ENCODE measurements at places on chromosomes 16 and 17.

DNA sequence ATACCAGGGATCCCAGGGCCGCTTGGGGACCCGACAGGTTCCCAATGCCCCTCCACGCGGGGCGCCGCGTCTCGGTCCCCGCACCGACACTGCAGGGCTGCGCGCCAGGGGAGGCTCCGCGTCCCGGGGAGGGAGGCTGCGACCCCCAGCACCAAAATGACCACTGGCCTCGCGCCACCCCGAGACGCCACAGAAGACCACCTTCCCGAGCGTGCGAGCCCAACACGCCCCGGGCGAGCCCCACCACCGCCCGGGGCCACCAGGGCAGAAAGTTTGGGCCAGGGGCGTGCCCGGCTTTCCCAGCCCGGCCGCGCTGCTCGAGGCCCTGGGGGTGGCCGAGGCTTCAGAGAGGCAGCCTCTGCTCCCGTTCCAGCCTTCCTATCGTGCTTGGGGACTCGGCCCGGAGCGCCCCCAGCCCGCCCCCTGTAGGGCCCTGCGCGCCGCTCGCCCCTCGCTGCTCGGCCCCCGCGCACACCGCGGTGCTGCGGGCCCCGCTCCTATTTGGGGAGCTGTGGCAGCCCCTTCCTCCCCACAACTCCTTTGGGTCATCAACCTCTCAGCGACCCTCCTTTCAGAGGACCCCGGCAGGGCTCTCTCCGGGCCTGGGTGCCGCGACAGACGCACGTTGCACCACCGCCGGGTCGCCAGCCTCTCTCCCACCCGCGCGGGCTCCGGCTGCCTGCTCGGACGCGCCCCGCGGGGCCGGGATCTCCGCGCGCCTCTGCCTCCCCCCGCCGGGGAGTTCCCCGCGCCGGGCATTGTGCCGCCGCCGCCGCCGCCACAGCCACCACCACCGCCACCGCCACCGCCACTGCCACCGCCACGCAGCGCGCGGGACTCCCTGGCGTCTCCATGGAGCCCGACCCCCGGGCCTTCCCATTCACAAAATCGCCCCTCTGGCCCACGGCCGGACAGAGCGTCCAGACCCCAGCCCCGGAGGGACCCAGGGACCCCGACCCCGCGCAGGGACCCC is 892 bp downstream of the RBFOX3 start:
- DNase-seq, result no peak

DNA sequence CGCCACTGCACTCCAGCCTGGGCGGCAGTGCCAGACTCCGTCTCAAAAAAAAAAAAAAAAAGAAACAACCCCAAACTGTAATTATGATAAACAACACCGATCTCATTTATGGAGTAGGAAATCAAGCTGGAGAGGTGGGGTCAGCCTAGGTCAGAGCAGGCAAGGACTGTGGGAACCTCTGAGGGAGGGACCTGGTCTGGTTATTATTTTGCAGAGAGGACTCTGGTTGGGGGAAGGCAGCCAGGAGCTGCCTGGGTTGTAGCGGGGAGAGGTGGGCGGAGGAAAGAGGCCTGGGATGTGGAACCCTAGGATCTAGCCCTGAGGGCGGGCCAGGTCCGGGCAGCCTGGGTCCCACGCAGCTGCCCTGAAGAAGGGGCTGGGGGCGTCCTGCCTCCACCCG is 10.9 kb upstream of the HS3ST6 start:
- DNase-seq, result peak; percentile 49

- DNase-seq, result no peak
Measured at GRCh38 chr17:67433248-67433924, 56.3 kb downstream of the PITPNC1 start.

GRCh38 chr16:11386791-11387546 is 41.7 kb downstream of the RMI2 start:
- peak; percentile 26 for DNase-seq

GRCh38 chr16:89924297-89924924 is 1.3 kb downstream of the TUBB3 start:
- DNase-seq, result peak; percentile 68

DNA sequence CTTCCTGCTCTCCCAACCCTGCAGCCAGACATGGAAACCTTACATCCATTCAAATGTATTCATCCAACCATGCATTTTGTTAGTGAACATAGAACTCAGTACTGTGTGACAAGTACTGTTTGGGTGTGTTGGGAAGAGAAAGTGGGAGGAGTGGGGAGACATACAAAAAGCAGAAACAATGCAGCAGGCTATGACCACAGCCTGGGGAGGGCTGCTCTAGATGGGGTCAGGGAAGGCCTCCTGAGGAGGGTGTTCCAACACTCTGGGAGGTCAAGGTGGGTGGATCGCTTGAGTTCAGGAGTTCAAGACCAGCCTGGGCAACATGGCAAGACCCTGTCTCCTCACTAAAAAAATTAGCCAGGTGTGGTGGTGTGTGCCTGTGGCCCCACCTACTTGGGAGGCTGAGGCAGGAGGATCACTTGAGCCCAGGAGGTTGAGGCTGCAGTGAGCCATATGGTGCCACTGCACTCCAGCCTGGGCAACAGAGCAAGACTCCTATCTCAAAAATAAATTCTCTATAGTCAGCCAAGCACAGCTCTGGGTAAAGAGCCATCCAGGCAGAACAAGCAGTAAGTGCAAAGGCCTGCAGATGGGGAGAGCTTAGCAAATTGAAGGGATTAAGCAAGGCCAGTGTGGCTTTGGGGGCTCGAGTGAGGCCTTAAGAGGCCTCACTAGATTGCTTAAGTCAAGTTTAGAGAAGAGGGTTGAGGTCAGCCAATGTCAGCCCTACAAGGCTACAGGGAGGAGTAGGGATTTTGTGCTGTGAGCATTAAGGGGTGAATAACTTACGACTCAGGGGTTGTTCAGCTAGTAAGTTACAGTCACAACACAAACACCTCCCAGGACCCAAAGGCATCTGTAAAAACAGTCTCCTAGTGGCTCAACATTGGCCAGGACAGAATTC is 5.5 kb downstream of the SLC13A2 start:
- no peak for DNase-seq

DNA sequence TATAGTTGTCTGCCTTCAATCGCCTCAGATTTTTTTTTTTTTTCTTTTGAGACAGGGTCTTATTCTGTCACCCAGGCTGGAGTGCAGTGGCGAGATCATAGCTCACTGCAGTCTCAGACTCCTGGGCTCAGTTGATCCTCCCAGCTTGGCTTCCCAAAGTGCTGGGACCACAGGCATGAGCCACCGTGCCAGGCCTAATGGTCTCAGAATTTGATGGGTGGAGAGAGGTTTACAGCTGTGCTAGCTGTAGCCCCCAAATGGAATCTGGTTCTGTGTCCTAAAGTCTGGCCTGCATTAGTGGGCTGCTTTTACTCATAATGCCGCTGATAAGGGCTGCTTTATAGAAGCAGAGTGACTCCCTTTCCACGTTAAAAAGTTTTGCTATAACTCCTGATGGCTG is 5.1 kb downstream of the ZNRF1 start:
- no peak for DNase-seq

DNA sequence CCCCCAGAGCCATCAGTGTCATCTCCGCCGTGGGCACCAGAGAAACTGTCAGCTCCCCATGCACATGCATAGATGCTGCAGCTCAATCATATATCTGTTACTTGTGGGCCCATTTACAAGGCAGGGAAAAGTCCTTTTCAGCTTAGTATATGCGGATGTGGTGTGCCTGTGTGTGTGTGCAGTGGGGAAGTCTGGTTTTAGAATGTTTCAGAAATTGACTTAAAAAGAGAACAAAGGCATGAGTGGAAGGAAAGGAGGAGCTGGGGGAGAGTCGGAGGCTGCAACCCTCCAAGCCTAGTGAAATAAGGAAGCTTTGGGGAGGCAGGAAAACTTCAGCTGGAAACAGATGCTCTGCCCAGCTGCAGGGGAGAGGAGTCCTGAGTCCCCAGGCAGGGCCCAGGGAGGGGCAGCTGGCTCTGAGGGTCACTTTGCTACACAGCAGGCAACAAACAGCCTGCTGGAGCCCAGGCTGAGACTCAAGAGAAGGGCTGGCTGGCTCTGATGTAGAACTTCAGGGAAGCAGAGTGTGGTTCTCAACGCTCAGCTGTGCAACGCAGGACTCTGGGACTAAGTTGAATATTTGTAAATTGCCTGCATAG is 11.1 kb upstream of the CD300LD start:
- DNase-seq, result no peak

DNA sequence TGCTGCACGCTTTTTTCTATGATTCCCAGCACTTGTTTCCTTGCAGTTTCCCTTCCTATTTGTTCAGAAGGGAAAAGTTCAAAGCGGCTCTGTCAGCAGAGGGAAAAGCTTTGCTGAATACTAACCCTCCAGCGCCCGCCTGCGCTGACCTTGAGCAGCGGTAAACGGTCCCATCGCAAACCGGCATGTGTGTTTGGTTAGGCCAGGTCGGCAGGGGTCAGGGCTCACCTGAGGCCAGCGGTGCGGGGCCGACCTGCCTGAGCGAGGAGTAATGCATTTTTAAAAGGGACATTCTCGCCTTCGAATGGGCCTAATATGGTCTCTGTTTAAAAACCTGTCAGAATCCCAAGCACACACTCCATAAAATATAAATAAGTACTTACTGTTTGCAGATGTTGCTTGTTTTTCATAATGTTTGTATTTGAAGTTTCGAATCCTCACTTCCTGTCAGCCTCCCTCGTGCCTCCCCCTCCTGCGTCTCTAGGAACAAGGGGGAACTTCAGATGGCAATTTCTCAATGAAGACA is 110.1 kb downstream of the IRX3 start:
- DNase-seq, result no peak

- no peak for DNase-seq
Measured at GRCh38 chr17:27741971-27742575, 58.3 kb downstream of the NOS2 start.

DNA sequence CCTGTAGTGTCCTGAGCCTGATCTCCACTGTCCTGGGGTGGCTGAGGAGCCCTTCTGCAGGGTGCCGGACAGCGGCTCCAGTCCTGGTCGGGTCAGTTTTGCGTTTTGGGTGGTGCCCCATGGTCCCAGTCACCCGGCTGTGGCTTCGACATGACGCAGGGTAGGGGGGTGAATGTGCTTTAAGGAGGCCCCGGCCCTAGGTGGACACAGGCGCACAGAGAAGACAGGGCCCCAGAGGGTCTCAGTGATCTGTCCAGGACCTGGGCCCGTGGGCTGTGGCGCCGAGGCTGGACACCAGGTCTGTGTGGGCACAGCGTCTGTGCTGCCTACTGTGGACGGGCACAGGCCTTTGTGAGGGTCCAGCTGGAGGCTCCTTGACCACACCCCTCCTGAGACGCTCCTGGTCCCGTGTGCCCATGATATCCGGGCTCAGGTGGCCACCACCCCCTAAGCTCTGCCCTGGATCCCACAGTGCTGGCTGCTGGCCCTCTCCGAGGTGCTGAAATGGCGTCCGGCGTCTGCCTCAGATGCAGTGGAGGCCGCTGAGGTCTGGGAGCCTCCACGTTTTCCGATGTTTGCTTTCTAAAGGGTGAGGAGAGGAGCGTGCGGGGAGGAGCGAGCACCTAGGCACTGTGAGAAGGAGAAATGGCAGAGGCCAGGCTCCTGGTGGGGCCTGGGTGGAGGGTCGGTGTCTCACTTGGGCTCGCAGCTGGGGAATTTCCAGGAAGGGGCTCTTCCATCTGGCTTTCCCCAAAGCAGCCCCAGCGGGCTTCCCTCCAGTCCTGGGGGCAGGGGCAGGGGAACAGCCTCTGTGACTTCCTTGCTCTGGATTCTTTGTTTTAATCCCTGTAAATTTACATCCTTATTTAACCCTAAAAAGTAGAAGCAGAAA is 56.1 kb upstream of the ACSF3 start:
- peak; percentile 71 for DNase-seq

GRCh38 chr17:19750020-19750572 is 2.0 kb upstream of the ALDH3A1 start:
- no peak for DNase-seq

DNA sequence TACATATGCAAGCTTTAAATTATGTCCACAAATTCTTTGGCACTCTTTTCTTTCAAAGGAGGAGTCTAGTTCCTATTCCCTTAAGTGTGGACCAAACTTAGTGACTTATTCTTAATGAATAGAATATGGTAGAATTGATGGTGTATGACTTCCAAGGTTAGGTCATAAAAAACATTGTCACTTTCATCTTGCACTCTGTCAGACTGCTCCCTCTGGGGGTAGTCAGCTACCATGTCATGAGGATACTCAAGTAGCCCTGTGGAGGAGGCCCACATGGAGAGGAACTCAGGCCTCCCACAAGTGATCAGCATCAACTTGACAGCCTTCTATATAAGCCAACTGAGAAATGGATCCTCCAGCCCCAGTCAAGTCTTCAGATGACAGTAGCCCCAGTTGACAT is 58.0 kb upstream of the SCNN1B start:
- DNase-seq, result no peak

- no peak for DNase-seq
Measured at GRCh38 chr17:13884347-13884746, 185.0 kb upstream of the COX10 start.

DNA sequence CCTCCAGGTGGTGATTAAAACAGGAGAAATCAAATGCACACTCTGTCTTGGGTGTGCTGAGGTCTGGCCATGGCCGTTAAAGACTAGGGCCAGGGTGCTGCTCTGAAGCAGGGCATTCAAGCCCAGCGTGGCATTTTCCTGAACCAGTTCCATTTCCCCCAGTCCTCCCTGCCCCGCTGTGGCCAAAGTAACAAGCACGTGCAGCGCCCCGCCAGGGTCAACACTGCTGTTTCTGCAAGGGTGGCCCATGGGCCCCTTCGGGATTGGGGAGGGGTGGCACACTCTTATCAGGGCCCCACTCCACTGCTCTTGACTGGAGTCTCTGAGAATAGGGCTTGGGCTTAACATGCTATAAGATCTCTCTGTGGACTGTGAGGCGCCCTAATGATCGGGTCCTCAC is 72.9 kb downstream of the IL21R start:
- no peak for DNase-seq

GRCh38 chr17:31919802-31920525 is 16.8 kb upstream of the SUZ12 start:
- DNase-seq, result peak; percentile 45

DNA sequence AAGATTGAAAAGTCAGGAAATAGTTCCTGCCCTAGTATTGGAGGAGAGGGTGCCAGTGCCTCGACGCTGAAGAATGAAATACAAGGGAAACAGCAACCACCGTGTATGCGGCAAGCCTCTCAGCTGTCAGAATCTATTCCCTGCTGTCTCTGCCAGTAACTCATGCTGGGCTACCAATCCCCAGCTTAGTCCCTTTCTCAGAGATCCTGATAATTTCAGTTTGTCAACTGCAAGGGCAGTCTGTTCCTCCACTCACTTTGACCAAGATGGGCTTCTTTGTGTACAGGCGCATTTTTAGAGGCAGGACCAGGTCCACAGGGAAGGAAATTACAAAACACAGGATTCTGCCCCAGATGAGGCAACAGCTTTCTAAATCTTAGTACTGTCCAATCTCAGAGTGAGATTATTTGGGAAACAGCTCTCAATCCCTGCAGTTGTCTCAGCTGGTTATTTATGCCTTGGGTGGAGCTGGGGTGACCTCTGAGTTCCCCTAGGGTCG is 1.3 kb downstream of the NQO1 start:
- DNase-seq, result no peak
